ENCODE measurements at places on chromosomes 3 and 15.

DNA sequence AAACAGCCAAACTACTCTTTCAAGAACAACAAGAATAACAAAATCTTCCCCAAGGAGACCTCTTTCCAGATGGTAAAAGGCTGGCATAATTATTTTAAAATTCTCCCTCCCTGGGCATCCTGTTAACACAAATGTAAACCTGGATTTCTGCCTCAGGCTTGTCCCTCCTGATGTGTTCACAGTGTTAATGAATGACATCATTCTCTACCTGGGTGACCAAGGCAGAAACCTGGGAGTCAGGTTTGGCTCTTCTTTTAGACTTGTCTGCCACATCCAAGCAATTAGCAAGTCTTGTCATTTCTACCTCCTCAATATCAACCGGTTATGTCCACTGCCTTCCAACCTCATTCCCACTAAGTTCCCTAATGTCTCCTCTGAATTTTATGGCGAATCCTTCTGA is 368.7 kb upstream of the TBL1XR1 start:
- DNase-seq = no peak

DNA sequence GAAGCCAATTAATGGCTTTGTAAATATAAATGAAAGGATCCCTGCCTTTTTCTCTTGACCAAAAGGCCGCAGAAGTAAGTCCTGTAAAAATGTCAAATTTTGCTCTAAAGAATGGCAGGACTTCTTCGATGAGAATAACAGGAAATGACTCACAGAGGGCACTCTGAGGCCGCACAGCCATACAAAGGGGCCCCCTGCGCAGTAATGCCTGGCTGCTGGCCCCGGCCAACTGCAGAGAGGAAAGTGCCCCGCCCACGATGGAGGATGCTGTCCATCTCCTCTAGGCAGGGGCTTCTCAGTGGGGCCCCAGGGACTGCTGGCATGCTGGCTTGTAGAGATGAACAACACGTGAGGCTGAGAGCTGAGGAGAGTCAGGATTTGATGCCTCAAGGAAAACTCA is 18.1 kb upstream of the SCN10A start:
- DNase-seq = no peak

DNA sequence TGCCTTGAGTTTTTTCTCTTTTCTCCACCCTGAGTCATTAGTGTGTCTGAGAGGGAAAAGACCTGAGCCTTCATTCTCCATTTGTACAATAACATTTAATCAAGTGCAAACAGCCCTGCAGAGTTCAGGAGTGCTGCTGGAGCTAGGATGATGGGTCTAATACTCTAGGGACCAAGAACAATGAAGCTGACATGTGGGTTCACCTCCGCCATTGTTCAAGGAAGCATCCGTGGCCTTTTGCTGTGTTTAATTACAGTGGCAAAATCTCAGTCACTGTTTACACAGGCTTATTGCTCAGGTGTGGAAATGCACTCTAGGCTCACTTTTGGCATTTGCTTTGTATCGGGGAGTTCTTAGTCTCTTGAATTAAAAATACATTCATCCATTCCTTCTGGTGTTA is 259.6 kb downstream of the LRTM1 start:
- no peak for DNase-seq

- DNase-seq = no peak
These were observed at the start of gene DNAJB8 for GRCh38 chr3:128466840-128467541. Gene DNAJB8, minus strand, starts transcription at chr3:128466890. Its CDS starts 3,645 bp downstream, at chr3:128463245.

DNA sequence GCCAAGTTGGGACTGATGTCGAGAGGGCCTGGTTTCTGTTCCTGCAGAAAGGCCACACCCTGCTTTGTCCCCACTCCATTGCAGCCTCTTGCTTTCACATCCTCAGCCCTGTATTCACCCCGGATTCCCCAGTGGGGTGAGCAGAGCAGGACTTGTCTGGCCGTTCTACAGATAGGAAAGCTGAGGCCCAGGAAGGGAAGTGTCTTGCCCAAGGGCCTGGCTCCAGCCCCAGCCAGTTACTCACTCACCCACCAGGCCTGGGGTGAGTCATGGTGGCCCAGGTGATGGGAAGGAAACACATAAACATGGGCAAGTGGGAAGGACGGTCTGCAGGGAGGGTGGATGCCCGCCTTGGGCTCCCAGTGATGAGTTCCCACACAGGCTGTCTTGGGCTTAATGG is 6.1 kb upstream of the DUSP7 start:
- no peak for DNase-seq

DNA sequence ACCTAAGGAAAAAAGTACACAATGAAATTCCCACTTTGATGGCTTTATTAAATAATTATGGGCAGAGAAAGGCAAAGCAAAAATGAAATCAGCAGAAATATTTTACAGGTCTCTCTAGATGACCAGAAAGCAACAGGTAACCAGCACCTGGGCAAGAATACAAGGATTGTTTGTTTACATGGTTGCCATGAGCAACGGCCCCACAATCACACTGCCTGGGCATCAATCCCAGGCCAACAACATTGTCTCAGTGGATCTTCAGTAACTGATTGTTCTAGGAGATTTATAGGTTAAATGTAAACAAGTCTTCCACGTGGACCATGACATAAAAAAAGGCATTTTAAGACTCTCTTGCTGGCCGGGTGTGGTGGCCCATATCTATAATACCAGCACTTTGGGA is 82.6 kb downstream of the PDZRN3 start:
- no peak for DNase-seq

GRCh38 chr3:20078194-20078714 is 38.0 kb downstream of the KAT2B start:
- DNase-seq = no peak

- no peak for DNase-seq
These were observed 116.0 kb upstream of the PRICKLE2 start for GRCh38 chr3:64341296-64341695.
